ENCODE measurements at places on chromosomes 16 and 17. TPM values are rescaled to one million over a fixed set of nuclear protein-coding genes. Genes with fewer than 3 reads are reported as not detected.

DNA sequence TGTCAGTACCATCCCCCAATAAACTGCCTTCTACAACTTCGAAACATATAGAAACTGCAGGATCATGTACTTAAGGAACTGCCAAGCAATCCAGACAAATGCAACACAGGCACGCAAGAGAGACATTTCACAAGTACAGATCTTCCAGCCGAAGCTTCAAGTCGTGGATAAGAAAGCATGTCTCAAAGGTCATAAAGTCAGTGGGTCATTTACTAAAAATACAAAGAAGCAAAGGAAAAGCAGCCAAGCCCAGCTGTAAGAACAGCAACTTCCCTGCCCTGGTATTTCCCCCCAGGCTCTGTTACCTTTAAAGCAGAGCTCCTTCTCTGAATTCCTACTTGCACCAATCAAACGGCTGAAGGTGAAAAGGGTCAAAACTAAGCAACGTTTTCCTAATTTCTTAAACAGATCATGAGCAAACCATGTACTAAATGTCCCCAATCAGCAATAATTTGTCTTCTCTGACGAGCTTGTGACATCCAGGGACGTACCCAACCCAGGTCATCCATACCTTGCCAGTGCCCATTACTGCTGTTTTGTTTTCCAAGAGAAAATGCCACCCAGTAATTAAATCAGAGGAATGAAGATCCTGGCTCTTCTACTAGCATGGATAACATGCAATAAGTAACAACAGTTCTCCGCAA is 1.7 kb downstream of the AKTIP start:
- no peak for DNase-seq

- no peak for DNase-seq
Observed at GRCh38 chr16:2270070-2270462, 2.1 kb upstream of the RNPS1 start.

DNA sequence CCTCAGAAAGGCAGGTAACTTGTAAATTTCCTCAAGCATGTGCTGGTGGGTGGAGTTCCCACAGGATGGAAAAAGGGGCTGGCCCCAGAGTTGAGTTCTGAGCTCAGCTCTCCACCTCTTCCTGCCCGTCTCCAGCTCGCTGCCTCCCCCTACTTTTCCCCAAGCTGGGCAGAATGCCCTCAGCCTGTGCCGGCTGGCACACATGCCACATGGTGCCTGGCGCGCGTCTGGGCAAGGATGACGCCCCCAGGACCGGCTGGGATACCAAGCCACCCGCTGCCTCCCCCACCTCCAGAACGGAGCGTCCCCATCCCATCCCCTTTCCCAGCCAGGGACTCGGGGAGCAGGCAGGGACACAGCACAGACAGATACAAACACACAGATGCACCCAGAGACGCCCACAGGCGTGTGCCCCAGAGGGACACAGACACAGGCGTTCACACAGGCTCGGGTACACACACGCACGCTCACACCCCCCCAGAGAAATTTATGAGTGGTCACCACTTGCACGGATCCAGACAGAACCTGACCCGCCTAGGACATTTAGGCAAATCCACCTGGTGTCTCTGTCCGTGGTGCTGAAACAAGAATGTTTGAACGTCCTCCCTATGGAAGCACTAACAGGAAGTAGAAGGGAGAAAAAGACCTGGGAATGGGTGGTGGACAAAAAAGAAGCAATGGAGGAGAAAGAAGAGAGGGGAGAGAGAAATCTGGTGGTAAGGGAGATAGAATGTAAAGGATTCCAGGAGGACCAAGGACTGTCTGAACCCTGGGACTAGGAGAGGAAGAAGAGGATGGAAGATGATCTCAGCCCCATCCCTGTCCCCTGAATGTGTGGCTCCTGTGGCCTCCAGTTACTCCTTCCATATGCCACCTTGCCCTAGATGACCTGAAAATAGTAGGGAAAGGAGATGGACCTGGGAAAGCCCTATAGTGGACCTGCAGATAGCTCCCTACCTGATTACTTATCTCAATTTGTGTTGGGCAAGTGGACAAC is 15.5 kb downstream of the NEUROD2 start:
- peak; percentile 59 for DNase-seq

Gene LRRC75A
- polyA plus RNA-seq: 4.4 TPM

GRCh38 chr17:37824534-37825485 is 80.0 kb upstream of the HNF1B start:
- no peak for DNase-seq
